ENCODE measurements at places on chromosomes 2 and 18.

- no peak for DNase-seq
Measured at GRCh38 chr2:171655586-171655985, 31.7 kb upstream of the DYNC1I2 start.

- DNase-seq, result no peak
Measured at GRCh38 chr2:101693991-101694588, 3.4 kb upstream of the MAP4K4 start.

DNA sequence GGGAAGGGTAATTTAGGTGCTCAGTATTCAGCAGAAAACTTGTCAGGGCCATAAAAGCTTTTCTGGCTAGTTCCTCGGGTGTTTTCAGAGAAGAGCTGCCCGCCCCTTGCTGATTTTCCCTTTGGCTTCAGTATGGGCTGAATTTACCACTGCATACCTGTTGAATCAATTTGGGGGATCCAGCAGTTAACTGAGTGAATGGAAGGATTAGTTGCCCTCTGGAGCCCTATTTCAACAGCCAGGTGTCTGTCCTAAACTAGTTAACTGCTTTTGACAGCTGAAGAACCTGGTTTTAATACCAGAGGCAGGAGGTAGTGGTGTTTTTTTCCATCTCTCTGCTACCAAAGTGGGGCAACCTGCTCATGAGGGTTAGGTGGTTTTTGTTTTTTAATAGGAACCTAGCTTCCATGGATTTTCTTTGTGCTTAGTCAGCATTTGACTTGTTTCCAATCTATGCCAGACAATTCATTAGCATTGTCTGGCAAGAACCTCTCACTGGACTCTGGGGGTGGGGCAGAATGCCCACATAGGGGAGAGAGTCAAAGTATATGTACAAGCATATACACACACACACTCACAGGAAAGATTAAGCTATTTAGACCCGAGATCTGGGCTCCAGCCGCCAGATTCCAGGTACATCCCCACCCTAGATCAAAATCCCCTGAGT, 166.5 kb upstream of the SIX3 start:
- DNase-seq, result no peak

DNA sequence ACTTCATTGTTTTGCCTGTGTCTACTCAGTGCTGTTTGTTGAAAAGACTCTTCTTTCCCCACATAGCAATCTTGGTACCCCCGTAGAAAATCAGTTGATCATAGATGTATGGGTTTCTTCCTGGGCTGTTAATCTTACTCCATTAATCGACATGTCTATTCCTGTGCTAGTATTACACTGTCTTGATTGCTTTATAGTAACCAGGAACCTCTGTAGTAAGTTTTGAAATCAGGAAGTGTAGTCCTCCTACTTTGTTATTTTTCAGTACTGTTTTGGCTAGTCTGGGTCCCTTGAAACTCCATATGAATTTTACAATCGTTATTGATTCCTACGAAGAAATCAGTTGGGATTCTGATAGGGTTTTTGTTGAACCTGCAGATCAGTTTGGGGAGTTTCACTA, 78.8 kb upstream of the FAM136A start:
- no peak for DNase-seq

- no peak for DNase-seq
Measured at GRCh38 chr2:187447336-187447735, 716 bp downstream of the CALCRL start.

DNA sequence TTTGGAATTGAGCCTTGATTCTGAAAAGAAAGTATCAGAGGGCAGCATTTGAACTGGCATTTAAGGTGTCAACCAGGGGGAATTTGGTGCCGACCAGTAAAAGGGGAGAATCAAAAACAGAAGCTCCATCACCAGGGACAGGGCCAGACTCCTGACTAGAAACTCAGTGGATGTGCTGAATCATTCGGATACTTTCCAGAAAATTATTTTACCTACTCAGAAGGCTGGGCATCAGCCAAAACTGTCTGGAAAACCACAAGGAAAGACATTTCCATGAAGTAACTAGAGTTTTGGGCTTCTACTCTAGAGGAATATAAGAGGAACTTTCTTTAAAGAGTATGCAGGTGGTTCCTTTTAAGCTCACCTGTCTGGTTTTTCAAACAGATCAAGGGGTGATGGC, 756.6 kb downstream of the RNF144A start:
- no peak for DNase-seq

- DNase-seq, result no peak
Measured at GRCh38 chr18:60066219-60066975, 166.6 kb downstream of the PMAIP1 start.

GRCh38 chr2:95359031-95359430, 43.5 kb upstream of the FAHD2A start:
- peak; percentile 45 for DNase-seq

- DNase-seq, result no peak
Measured at GRCh38 chr2:3008561-3008960, 369.1 kb downstream of the EIPR1 start.

GRCh38 chr2:105038383-105039061, 653 bp downstream of the MRPS9 start:
- no peak for DNase-seq

- peak; percentile 29 for DNase-seq
Measured at GRCh38 chr2:201795607-201796477, 10.5 kb upstream of the CDK15 start.

DNA sequence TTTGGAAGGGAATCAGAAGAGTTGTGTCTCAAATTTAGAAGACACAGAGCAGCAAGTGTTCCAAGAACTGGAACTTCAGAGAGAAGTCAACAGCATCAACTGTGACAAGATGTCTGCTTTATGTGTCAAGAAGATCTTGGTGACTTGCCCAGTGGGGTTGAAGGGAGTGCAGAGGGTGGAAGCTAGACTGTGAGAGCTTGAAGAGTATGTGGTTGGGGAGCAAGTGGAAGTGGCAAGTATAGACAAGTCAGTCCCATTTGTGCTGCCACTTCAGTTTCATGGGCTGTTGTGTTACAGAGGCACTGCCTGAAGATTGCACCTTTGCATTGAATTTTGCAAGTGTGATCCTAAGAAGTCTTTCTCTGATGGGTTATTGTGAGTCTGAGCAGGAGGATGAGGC, 68.7 kb upstream of the MC2R start:
- no peak for DNase-seq

- DNase-seq, result peak; percentile 88
Measured at GRCh38 chr2:62149708-62150107, 46.2 kb upstream of the B3GNT2 start.

DNA sequence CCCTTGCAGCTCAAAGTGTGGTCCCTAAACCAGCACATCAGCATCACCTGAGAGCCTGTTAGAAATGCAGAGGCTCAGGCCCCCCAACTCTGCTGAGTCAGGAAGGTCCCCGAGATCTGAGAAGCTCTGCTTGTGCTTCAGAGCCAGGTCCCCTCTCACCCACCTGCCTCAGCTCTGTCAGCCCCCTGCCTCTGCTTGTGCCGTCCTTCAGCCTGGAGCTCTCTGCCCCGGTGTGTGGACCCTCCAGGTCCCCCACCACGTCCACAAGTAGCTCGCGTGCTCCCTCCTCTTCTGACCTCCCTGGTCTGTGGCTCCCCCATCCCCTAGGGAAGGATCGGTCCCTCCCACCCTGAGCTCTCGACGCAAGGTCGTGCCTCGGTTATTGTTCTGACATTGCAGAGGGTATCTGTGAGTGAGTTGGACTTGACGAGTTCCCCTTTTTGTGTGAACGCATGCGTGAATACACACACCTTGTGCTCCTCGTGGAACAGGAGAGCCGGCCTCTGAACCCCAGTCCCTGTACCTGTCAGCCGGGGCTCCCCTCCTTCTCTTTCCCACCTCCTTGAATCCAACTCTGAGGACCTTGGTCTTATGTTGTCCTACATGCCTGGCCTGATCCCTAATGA, 75.5 kb upstream of the TAF1B start:
- no peak for DNase-seq

DNA sequence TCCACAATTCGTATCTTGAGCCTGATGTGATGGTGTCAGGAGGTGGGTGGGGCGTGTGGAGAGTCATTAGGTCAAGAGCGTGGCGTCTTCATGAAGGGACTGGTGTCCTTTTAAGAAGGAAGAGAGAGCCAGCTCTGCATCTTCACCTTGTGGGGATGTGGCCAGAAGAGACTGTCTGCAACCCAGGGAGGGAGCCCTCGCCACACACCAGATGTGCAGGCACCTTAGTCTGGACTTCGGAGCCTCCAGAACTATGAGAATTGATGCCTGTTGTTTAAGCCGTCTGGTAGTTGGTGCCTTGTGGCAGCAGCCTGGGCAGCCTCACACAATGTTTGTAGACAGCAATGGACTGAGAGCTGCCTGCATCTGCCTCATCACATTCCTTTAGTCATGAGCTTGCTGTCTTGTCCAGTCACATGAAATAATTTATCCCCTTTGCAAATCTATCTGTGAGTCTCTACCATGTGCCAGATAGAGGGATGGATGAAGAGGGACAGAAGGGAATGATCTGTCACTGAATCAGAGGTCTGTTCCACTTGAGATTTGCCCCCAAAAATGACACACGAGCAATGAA, 61.0 kb downstream of the MYT1L start:
- DNase-seq, result no peak

- DNase-seq, result no peak
Measured at GRCh38 chr2:119718501-119719260, 39.7 kb downstream of the TMEM177 start.

- no peak for DNase-seq
Measured at GRCh38 chr2:226631671-226632070, 167.9 kb downstream of the IRS1 start.

- DNase-seq, result no peak
Measured at GRCh38 chr2:158546412-158547144, 89.8 kb downstream of the PKP4 start.

- no peak for DNase-seq
Measured at GRCh38 chr2:241519669-241520068, 11.3 kb upstream of the STK25 start.

- DNase-seq, result peak; percentile 73
Measured at GRCh38 chr2:174771631-174772471, 7.6 kb upstream of the CHRNA1 start.

GRCh38 chr18:6370410-6370809, 44.3 kb downstream of the L3MBTL4 start:
- DNase-seq, result no peak

- DNase-seq, result no peak
Measured at GRCh38 chr2:142880279-142880678, 2.8 kb downstream of the KYNU start.

GRCh38 chr2:15042801-15043217, 410.3 kb downstream of the LRATD1 start:
- no peak for DNase-seq

DNA sequence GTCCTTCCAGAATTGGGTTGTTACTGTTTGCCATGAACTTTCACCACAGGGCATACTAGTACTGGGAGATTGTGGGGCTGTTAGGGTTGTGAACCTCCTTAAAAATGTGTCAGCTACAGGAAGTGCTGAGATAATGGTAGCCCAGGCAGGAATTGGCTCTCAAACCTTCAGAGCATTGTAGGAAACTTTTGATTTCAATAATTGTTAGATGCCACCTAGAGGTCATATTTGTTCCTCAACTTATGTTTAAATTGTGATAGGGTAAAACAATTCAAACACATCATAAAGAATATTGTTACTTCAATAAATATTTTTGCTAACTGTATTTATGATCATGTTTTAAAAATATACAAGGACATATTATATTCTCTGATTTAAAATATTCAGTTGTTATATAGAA, 594.6 kb downstream of the ADCYAP1 start:
- DNase-seq, result no peak

DNA sequence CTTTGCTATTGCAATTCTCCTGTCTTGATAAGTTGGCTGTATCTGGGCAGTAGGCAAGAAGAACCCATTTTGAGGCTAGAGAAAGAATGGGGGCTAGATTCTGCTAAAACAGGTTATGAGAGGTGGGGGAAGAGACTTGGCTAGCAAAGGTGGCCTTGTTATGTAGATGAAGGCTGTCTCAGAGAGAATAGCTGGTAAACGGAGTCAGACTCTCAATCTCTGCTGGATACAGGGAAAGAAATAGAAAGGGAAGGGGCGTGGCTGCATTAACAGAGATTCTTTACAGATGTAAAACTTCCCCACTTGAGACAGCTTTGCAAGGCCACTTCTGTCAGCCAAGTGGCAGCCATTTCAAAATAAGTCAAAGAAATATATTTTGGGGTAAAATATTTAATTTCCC, 38.1 kb upstream of the ARHGAP25 start:
- no peak for DNase-seq

GRCh38 chr18:63205791-63206252, 113.7 kb downstream of the BCL2 start:
- no peak for DNase-seq

DNA sequence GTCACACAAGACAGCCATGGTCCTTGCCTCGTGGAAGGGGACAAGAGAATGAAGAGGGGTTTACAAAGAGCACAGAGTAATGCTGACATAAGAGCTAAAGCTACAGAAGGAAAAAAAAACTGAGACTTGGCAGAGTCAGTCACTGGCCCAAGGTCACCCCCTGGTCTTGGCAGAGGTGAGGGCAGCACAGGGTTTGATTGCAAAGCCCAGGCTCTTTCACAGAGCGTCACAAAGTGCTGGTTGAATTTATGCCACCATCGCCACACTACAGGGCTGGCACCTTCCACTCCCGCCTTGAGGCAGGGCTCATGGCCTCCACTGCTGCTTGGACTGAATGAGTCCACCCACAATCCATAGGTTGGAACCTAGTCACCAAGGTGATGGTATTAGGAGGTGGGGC, 190.2 kb downstream of the INHBB start:
- no peak for DNase-seq

DNA sequence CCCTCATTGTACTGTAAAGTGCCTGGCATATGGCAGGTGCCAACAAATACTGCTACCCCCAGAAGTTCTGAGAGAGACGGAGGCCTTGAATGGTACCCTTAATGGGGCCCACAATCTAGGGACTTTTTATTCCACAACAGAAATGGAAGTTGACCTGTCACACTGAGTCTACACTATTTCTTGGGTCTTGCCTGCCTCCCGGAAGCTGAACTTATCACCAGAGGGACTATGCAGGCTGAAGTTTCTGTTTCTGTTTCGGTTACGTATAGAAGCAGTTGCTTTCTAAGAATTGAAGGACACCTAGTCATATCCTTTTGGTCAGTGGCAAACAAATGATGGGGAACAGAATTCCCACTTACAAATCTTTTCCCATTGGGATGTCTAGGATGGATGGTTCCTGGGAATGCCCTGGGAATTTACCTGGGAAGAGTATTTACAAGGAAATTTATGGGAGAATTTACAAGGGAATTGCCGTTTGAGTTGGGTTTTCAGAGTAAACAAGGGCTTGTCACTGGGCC, 74.2 kb downstream of the HS1BP3 start:
- DNase-seq, result no peak

GRCh38 chr2:23706613-23707078, 220.3 kb downstream of the ATAD2B start:
- no peak for DNase-seq
